ENCODE measurements at places on chromosomes 12 and 14.

DNA sequence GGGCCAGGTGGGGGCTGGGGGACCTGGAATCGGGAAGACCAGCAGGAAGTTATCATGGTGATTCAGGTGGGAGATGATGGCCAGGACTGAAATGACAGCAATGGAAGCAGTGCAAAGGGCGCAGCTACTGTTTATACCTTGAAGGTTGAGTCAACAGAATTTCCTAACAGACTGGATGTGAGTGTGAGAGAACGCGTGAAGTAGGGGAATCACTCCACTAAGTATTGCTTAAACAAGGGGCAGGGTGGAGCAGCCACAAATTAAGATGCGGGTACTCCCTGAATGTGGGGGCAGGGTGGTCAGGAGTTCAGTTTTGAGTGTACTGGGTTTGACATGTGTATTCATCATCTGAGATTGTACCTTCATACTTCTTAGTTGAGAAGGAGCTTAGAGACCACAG lies 45.1 kb downstream of the MYF5 start:
- peak; percentile 58 for DNase-seq

- no peak for DNase-seq
Measured at GRCh38 chr12:132160016-132160415, 15.8 kb downstream of the NOC4L start.

GRCh38 chr12:123057513-123058265 lies 77.2 kb downstream of the ARL6IP4 start:
- no peak for DNase-seq

GRCh38 chr12:104258476-104259067 lies 43.0 kb downstream of the TXNRD1 start:
- no peak for DNase-seq

GRCh38 chr12:61750604-61751003 lies 509.6 kb upstream of the USP15 start:
- peak; percentile 78 for DNase-seq

Data from fibroblast of mammary gland (primary cell).